Activated CD4-positive, alpha-beta T cell treated with anti-CD3 and anti-CD28 coated beads, Interleukin-2, amount 50 U/mL, for 24 hours (primary cell): ENCODE measurements at places on chromosomes 6 and 20.
A peak's percentile ranks its signal among the peaks of the same experiment; 100 is the strongest.

DNA sequence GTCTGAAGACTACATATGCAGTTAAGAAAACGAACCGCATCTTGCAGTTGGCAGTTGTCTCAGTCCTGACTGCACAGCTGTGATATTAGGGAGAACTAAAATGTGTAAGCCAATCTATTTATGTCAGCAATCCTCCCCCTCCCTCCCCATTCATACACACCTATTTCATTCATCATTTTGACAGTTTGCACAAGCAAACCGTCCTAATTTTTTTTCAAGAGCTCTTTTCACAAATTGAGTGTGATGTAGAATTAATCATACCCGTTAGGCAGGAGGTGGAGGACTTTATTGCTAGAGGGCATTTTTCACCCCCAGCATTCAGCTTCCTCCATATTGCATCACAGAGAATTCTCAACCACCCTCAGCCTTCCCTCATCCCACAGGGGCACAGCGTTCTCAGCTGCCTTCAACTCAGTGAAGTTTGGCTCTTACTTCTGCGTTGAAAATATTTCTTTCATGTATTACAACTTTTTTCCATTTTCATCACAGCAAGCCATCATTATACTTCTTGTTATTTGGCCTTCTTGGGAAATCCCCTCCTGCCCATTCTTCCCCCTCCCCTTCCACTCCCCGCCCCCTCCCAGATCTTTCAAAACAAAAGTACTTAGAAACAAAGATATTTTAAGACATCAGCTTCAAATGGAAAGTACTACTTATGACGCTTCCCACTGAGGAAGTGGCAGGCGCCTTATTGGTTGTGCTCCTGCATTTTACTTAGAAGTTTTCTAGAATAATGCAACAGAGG is 37.5 kb downstream of the NOX3 start:
- peak; percentile 43 for DNase-seq

DNA sequence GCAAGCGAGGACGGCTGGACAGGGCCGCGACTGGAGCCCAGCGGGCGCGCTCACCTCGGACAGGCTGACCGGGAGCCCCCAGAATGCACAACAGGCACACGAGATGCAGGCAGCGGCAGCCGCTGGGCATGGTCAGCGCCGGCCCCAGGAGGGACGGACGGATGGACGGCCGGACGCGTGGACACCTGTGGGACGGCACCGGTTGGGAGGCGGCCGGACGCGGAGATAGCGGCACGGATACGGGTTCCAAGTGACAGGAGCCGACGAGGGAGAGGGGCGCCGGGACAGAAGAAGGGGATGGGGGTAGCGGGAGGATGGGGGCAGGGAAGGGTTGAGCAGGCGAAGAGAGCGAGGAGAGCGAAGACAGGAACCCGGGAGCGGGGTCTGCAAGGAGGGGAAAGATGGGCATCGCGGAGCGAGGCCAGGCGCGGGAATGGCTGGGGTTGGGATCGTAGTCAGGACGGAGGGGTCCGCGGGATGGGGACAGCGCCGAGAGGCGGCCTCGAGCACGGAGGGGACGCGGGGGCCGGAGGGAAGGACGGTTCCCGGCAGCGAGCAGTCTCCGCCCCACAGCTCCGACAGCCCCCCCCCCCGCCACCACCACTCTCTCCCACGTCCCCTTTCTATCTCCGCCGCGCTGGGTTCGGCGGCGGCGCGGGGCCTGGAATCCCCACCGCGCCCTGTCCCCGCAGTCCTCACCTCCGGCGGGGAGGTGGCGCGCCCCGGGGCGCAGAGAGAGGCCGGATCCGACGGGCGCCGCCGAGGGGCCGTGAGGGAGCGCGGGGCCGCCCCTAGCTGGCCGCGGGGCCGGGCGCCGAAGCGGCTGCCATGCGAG is 435 bp downstream of the DLK2 start:
- DNase-seq: peak; percentile 18

DNA sequence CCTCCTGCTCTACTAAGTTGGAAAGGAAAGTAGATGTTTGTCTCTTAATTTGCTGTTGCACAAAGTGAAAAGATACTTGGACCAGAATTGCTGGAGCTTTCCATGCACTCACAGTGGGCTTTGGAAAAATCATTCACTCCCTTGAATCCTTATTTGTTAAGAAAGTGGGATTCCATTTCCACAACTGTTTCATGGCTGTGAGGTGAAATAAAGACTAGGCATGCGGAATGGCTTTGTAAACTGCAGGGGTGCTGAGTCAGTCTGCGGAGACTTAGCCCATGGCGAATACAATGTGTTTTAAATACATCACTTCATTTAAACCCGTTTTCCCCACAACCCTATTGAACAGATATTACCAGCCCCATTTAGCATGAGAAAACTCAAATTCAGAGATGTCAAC is 36.8 kb upstream of the CLDN20 start:
- DNase-seq: no peak

- no peak for DNase-seq
These were observed 73.7 kb downstream of the PHF20 start for GRCh38 chr20:35845561-35845960.

DNA sequence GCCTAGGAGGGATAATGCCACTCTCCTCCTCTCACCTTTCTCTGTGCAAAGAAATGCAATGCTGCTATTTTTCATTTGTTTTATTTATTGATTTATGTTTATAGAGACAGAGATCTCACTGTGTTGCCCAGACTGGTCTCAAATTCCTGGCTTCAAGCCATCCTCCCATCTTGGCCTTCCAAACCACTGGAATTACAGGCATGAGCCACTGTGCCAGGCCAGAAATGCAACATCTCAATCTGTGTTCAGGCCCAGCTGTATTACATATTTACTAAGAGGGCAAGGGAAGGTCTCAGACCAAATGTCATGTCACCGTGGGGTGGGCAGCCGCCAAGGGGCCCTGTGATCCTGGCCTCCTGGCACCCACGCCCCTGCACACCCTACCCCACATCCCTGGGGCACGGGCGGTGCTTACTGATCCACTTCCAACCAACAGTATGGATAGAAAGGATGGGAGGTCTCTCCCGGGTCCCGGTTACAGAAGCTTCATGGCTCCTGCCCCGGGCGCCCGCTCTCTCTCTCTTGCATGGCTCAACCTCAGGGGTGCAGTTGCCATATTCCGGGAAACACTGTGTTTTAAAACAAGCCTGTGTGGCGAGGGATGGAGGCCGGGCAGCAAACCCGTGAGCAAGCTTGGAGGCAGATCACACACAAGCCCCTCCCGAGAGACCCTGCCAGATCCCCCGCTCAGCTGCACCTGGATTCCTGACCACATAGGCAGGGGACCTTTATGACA is 111.8 kb downstream of the AGPAT4 start:
- DNase-seq: no peak

- no peak for DNase-seq
These were observed 141.6 kb downstream of the SMOC2 start for GRCh38 chr6:168582571-168582981.
